ENCODE measurements at places on chromosomes 2 and 18. TPM values are rescaled to one million over a fixed set of nuclear protein-coding genes. Genes with fewer than 3 reads are reported as not detected.

The NEURL3 gene
- total RNA-seq = not detected

DNA sequence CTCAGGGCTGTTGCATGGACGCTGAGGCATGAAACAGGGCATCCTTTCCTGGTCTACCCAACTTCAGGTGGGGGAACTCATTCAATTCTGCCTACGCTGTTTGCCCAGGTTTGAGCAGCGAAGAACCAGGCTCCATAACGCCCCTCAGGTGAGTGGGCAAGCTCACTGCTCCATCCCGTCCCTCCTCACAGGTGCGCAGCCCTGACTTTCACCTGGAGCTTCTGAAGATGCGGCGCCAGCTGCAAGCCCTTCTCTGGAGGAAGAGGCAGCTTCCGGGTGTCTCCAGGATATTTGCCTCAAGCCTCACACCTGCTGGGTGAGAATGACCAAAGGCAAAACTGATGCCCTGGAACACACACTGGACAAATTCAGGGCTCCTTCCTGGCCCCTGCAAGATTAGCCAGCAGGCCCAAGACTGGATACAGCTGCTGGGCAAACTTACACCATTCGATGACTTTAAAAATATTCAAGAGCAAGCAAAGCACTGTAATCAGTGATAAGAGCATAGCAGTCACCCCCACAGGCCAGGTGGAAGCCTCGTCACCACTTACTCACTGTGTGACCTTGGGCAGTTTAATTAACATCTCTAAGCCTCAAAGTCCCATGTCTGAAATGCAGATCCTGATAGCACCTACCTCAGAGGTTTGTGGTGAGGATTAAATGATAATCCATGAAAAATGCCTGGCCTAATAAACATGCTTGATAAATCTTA, 97.7 kb downstream of the GYPC start:
- peaks cover 8% of the 10 kb centered on the region for H3K4me1 ChIP-seq
- no peak overlapping the region for H3K27ac ChIP-seq
- H3K36me3 ChIP-seq = no peaks in the 10 kb centered on the region

DNA sequence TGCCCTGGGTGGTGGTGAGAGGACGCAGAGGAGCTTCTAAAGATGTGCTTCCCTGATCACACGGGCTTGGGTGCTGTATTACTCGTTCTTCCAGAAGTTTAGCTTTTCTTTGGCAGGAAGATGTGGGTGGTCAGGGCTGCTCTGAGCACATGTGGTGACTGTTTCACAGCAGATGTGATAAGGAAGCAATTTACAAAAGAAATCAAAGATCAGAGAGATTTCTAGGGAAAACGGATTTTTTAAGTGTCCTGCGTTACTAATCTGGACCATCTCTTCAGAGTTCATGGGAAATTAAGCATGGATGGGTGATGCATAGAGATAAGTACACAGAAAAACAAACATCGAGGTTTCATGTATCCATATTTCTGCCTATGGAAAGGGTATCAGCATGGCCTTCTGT, 99.4 kb downstream of the WDSUB1 start:
- no peak overlapping the region for H3K27ac ChIP-seq
- no peak overlapping the region for H3K4me3 ChIP-seq
- H3K4me1 ChIP-seq = no peaks in the 10 kb centered on the region
- H3K27me3 ChIP-seq = no peaks in the 10 kb centered on the region
- H3K36me3 ChIP-seq = no peaks in the 10 kb centered on the region
- no peak for DNase-seq

GRCh38 chr2:231716666-231717280, 8.4 kb downstream of the PTMA start:
- peaks cover 8% of the 10 kb centered on the region for H3K36me3 ChIP-seq
- no peak overlapping the region for H3K4me3 ChIP-seq
- peaks cover 30% of the 10 kb centered on the region for H3K4me1 ChIP-seq
- no peak overlapping the region for H3K27ac ChIP-seq
- DNase-seq = no peak

The NGEF gene
- total RNA-seq = not detected

The SGO2 gene
- 19.9 TPM for total RNA-seq

DNA sequence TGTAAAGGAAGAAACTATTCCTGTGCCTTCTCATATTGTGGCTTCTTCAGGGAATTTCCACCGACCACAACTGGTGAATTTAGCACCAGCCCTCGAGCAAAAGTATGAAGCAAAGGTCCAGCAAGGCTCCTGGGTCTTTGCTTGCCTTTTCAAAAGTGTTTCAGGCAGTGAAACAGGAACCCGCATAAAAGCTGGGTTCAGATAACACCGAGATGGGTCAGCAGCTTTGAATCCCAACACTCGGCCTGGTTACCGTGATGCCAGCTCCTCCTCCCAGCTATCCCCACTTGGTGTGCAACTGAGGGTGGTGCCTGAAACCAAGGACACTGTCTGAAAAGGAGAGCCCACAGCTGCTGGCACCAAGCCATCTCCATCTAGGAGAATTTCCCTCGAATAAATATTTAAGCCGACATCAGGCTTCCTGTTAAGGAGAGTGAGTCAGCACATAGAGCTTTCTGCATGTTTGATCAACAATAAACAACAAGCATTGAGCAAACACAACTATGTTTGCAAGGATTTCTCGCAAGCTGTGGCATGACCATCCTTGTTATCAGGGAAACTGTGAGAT, 69.5 kb downstream of the ANTXR1 start:
- no peak overlapping the region for H3K27ac ChIP-seq
- DNase-seq = no peak
- H3K27me3 ChIP-seq = no peaks in the 10 kb centered on the region
- H3K36me3 ChIP-seq = no peaks in the 10 kb centered on the region
- H3K4me3 ChIP-seq = no peak overlapping the region
- H3K4me1 ChIP-seq = no peaks in the 10 kb centered on the region

- H3K4me1 ChIP-seq = peaks cover 33% of the 10 kb centered on the region
- no peak overlapping the region for H3K27ac ChIP-seq
- H3K4me3 ChIP-seq = peak overlapping the region; percentile 65
- DNase-seq = peak; percentile 64
Measured at GRCh38 chr2:111116843-111117597, 3.7 kb upstream of the BCL2L11 start.

DNA sequence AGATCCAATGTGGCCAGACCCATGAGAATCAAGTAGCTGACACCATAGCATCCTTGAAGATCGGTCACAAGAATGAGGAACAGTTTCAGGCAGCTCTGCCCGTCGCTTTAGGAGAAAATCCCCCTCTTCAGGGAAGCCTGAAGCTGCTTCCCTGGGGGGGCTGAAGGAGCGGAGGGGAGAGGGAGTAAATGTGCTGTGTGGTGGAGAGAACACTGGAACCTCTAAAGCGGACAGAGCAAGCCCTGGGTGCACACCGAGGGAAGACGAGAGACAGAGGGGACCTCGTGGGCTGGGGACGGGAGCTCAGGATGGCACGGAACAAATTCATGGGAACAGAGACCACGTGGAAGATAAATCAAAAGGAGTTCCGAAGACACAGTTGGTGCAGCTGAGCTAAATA, 154.3 kb downstream of the NDUFA10 start:
- no peaks in the 10 kb centered on the region for H3K4me1 ChIP-seq
- no peak overlapping the region for H3K4me3 ChIP-seq
- H3K36me3 ChIP-seq = no peaks in the 10 kb centered on the region
- H3K27ac ChIP-seq = no peak overlapping the region
- H3K27me3 ChIP-seq = no peaks in the 10 kb centered on the region

- H3K36me3 ChIP-seq = no peaks in the 10 kb centered on the region
- no peaks in the 10 kb centered on the region for H3K27me3 ChIP-seq
- no peaks in the 10 kb centered on the region for H3K4me1 ChIP-seq
- no peak overlapping the region for H3K27ac ChIP-seq
Measured at GRCh38 chr18:3877678-3878077, 427.7 kb downstream of the TGIF1 start.

The IL36G gene
- not detected for total RNA-seq

DNA sequence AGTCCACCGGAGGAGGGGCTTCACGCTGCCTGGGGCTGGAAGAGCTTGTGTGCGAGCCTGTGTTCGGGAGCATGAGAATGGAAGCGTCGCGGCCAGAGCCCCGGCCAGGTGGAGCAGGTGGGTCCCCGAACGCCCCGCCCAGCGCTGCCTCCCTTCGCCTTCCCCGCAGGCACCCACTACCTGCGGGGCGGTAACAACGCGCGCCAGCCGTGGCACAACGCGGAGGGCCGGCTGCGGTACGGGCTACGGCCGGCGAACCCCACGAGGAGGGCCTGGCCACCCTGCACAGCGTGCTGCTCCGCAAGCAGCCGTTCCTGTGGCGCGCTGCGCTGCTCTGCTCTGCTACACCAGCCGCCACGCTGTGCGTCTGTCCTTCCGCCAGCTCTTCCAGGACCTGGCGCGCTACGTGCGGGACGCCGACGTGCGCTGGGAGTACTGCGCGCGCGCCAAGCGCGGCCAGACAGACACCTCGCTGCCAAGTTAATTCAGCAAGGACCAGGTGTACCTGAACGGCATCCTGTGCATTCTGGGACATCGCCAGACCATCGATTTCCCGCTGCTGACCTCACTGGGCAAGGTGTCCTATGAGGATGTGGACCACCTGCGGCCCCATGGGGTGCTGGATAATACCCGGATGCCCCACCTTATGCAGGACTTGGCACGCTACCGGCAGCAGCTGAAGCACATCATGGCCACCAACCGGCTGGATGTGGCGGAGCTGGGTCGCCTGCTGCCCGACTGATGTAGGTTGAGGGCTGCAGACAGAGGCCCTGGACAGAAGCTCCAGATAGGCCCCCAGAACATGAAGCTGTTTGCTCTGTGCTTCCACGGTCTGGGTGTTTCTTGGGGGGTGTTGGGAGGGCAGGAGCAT, 200.6 kb downstream of the NAPG start:
- H3K27me3 ChIP-seq = no peaks in the 10 kb centered on the region
- no peaks in the 10 kb centered on the region for H3K4me1 ChIP-seq
- no peak overlapping the region for H3K27ac ChIP-seq

GRCh38 chr2:205665791-205666190, 16.5 kb upstream of the NRP2 start:
- DNase-seq = no peak
- H3K27me3 ChIP-seq = no peaks in the 10 kb centered on the region
- peaks cover 6% of the 10 kb centered on the region for H3K4me1 ChIP-seq
- H3K27ac ChIP-seq = no peak overlapping the region

DNA sequence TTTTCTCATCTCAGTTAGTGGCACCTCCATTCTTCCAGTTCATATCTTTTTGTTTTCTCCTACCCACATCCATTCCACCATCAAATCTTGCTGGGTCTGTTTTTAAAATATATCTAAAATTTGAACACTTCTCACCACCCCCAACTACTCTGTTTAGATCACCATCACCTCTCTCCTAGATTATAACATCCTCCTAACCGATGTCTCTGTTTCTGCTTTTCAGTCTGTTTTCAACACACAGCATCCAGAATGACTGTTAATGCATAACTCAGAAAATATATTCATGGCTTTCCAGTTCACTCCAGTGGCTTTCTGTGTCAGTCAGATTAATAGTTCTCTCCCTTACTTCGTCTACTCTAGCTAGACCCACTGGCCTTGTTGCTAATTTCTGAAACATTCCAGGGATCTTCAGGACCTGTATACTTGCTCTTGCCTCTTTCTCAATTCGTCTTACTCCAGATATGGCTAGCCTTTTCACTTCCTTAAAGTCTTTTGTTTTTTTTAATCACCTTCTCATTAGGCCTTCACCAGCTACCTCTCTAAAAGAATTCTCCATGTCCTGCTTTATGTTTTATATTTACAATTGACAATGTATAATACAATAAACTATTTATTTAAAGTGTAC, 105.3 kb downstream of the COMMD1 start:
- H3K27ac ChIP-seq = no peak overlapping the region
- no peak for DNase-seq
- no peaks in the 10 kb centered on the region for H3K36me3 ChIP-seq

The B4GALT6 gene
- total RNA-seq = 3.4 TPM

GRCh38 chr2:29753671-29754444, 167.5 kb downstream of the ALK start:
- H3K27ac ChIP-seq = no peak overlapping the region
- H3K4me1 ChIP-seq = no peaks in the 10 kb centered on the region
- no peaks in the 10 kb centered on the region for H3K36me3 ChIP-seq
- H3K27me3 ChIP-seq = no peaks in the 10 kb centered on the region
- no peak overlapping the region for H3K4me3 ChIP-seq

The MAPRE3 gene
- 2.4 TPM for total RNA-seq

The ZNF396 gene
- 1.2 TPM for total RNA-seq

The WDSUB1 gene
- total RNA-seq = 4.6 TPM

DNA sequence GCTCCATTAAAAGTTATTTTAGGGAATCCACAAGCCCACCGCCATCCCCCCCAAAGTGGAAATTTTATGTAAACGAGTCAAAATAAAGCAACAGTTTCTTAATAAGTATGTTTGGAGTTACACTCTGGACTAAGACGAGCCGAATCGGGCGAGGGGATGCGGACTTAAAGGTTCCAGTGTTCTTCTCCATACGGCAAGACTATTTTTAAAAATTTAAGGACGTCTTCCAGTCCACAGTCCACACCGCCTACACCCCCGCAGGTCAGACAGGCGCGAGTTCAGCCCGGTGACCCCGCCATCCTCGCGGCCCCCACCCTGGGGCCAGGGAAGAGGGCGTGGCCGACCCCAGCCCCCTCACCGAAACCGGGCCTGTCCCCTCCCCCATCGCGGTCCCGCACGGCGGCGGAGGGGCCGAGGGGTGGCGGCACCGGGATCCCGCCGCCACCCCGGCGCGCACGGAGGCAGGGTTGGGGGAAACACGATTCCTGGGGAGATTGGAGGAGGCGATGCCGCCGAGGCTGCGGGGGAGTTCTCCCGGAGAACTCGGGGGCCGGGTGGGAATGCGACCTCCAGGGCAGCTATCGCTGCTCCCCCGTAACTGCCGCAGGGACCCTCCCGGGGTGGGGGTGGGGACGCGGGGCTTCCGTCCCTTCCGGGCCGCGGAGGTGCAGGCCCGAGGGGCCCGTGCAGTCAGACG, 24.5 kb upstream of the SMAD7 start:
- no peak overlapping the region for H3K27ac ChIP-seq
- H3K27me3 ChIP-seq = no peaks in the 10 kb centered on the region
- no peak for DNase-seq
- no peaks in the 10 kb centered on the region for H3K36me3 ChIP-seq
- peaks cover 9% of the 10 kb centered on the region for H3K4me1 ChIP-seq

The DCDC2C gene
- total RNA-seq = not detected

The SIGLEC15 gene
- total RNA-seq = not detected

DNA sequence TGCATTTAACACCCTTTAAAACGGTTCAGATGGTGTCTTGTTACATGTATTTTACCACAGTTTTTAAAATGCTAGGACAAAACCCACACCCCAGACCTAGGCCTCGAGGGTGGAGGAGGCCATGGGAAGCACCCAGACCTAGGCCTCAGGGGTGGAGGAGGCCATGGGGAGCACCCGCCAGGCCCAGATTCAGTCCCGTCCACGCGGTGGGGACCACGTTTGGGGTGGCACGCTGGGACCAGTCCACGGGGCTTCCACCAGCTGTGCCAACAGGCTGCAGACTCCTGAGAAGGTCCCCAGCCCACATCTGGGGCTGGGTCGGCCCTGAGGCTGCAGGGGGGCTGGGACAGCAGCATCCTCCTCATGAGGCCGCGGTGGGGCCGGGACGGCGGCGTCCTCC, 63.4 kb downstream of the SLC66A2 start:
- no peaks in the 10 kb centered on the region for H3K36me3 ChIP-seq
- no peak overlapping the region for H3K4me3 ChIP-seq
- no peaks in the 10 kb centered on the region for H3K27me3 ChIP-seq
- H3K4me1 ChIP-seq = no peaks in the 10 kb centered on the region
- DNase-seq = peak; percentile 18
- H3K27ac ChIP-seq = no peak overlapping the region

Data from CD8-positive, alpha-beta memory T cell (primary cell).